Suppressor macrophage treated with lipopolysaccharide for 1 hour (primary cell): ENCODE measurements at places on chromosomes 6 and 20.

GRCh38 chr6:67199425-67199824 lies 1435.7 kb upstream of the ADGRB3 start:
- no peak for DNase-seq

DNA sequence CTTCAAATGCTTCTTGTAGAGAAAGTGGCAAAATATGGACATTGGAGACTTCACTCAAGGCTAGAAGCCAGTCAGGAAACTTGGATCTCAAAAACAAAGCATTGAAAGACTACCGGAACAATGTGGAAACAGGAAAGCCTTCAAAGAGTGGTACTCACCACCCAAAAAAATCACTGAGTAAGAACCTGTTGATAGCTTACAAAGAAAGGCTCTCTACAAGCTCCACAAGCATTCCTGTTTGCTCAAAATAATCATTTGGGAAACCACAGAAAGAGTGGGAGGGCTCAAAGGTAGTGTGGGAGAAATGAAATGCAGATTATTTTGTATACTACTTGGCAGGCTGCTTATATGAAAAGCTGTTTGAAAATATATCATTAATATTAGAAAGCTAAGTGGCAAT lies 9.5 kb upstream of the DST start:
- no peak for DNase-seq

DNA sequence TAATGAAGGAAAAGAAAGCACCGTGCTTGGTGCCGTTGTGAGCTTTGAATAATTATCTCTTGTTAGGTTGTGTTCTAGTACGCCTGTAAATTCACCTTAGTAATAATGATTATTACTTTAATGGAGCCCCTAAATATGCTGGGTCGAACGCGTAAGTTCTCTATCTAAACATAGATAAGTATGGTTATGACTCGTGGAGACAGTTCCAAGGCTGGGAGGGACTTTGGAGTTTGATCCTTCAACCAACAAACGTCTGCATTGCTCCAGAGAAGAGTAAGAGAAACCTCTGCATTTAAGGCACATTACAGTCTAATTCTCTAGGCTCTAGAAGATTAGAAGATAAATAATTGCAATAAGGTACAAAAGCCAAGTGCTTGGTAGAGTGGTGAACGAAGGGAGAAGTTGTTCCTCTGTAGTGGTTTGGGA lies 514 bp downstream of the ACOT13 start:
- DNase-seq: peak; percentile 19

GRCh38 chr20:3162080-3162611 lies 2.5 kb upstream of the FASTKD5 start:
- DNase-seq: no peak

GRCh38 chr6:20631549-20631924 lies 97.3 kb downstream of the CDKAL1 start:
- no peak for DNase-seq

DNA sequence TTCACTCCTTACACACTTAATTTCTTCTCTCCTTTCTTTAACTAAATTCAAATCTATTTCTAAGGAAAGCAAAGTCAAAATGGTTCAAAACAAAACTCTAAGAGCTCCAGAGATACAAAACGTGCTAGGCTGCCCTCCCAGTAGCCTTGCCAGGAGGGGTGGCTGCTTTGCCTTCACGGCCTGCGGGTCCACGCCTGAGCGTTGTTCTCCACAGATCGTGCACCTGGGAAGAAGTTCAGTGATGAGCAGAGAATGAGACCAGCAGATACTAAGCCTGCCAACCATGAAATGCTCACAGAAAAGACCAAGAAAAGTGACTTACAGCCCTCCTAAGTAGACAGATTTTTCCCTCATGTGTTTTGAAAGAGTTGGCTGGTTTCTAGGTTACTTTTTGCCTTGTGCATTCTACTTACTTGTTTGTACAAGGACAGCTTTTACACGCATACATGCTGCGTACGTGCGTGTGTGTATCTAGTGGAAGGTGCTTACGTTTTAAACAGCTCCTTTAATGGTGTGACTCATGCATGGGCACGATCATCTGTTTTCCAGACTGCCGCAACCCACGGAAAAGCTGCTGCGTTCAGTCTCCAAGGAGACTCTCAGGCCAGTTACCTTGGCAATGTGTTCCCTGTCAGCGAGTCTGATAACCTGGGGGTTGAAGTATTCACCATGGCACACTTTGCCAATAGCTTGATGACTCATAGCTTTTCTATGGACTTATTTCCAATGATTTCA lies 32.4 kb upstream of the PBOV1 start:
- DNase-seq: no peak

- DNase-seq: no peak
Observed at GRCh38 chr6:4567141-4567540, 209.1 kb upstream of the CDYL start.

DNA sequence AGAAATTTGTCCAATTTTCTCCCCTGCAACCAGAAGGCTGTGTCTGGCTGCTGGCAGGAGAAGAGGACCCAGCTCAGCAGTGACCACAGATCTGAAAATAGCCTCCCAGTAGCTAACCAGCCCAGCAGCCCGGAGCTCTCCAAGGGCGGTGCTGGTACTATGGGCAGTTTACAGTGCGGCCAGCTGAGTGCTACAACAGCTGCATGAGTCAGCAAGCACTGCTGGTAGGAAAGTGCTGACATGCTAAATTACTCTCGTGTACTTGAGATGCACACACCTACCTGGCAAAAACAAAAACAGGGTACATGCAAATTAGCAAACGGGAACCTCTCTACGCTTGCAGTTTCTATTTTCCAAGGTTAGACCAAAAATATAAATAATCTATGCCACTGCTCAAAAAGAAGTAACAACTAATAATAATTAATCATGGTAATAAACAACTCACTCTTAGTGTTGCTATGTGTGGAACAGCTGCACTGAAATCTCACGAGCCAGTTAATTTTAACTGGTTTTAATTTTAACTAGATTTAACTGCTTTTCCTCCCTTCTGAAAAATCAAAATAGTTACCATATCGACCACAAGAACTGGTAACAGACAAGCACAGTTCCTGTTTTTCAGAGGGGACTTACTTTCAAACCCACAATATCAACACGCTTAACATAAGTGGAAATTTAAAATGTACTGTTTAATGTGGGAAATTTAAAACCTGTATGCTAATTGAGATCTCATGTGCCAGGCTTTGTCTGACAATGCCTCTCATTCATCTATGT lies 10.8 kb downstream of the BACH2 start:
- DNase-seq: peak; percentile 90

GRCh38 chr6:85066266-85066665 lies 301.9 kb upstream of the TBX18 start:
- DNase-seq: no peak

DNA sequence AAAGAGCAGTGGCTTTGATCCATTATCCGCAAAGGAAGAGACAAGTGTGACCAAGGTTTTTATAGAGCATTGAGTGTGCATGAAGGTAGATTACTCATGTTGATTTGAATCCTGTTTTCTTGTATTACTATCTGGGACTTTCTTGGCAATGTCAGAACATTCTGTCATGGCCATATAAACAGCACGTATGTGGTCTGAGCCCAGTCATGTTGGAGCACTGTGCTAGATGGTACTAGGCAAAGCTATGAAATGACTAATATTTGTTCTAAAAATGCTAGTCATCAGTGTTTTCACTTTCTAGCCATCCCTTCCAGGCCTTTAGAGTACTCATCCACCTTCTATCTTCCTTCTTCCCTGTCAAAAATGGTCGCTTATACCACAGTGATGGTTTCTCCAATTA lies 278.6 kb upstream of the FLRT3 start:
- DNase-seq: no peak

GRCh38 chr6:12593771-12594529 lies 122.6 kb upstream of the PHACTR1 start:
- DNase-seq: no peak

DNA sequence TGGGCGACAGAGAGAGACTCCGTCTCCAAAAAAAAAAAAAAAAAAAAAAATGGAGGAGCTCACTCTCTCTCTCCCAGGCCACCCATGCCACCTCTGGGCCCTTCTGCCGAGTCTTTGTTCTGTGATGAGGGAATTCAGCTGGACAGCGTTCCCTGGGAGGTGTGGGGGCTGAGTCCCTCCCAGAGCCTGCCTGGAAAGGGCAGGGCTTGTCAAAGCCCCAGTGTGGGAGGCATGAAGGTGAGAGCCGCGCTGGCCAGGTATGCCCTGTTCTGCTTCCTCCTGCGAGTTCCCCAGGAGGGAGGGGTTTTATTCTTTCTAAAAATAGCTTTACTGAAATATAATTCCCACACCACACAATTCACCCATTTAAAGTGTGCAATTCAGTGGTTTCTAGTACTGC lies 69.6 kb downstream of the TMEM242 start:
- DNase-seq: no peak

DNA sequence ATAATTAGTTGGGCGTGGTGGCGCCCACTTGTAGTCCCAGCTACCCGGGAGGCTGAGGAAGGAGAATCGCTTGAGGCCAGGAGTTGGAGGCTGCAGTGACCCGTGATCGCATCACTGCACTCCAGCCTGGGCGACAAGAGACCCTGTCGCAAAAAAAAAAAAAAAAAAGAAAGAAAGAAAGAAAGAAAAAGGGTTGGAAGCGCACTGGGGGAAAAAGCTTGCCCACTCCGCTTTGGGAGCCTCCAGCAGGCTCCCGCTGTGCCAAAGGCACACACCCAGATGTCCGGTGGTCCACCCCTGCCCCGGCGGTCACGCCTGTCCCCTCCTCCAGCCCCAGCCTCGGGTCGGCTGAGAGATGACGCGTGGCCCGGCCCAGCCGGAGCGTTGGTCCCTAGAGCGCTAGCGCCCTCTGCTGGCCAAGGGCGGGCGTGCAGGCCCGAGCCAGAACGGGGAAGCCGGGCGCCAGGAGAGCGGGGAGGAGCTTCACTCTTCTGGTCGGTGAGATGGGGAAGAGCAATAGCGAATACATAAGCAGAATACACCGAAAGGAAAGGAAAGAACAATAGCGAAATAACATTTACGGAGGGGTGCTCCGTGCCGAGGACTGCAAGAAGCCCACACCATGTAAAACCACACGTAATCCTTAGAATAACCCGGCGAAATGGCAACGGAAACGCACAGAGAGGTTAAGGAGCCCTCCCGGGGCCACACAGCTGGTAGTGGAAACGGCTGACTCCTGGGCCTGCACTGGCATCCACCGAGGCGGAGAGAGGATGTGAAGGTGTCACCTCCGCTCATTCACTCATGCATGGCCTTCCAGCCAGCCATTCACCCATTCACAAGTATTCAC lies 41.7 kb downstream of the UBE2V1 start:
- DNase-seq: peak; percentile 94

DNA sequence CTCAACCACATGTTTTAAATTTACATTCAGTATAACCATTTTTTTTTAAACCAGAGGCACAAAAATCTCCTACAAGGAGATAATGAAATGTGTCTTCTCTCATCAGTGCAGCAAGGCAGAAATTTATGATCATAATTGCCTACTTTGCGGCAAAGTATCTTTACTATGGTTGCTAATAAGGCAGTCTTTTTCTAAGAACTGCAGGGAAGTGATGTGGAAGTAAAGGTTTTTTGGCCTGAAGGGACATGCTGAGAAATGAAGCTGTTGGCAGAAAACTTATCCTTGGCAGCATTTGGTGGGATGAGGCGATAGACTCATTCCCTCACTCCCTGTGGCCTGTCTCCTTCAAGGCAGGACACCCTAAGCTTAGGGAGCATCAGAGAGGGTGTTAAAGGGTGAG lies 48.7 kb downstream of the SCGN start:
- DNase-seq: no peak

GRCh38 chr20:22966787-22967464 lies 68.2 kb upstream of the SSTR4 start:
- no peak for DNase-seq

DNA sequence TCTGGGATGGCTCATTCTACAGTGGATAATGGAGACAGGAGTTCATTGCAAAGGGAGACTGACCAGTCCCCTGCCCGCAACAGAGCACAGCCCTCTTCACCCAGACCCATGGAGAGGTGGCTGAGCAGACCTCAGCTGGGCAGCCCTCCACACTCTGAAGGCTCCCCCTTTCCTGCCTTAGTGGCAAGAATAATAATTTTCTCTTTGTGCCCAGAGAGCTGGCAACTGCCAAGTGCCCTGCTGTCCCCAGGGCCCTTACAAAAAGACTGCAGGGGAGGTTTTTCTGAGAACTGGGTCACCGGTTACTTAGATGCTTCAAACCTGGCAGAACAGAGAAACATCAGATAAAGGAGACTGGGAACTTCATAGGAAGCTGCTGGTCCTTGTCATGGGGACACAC lies 35.4 kb upstream of the ZNFX1 start:
- DNase-seq: no peak

GRCh38 chr20:34083137-34083536 lies 28.9 kb downstream of the EIF2S2 start:
- no peak for DNase-seq

DNA sequence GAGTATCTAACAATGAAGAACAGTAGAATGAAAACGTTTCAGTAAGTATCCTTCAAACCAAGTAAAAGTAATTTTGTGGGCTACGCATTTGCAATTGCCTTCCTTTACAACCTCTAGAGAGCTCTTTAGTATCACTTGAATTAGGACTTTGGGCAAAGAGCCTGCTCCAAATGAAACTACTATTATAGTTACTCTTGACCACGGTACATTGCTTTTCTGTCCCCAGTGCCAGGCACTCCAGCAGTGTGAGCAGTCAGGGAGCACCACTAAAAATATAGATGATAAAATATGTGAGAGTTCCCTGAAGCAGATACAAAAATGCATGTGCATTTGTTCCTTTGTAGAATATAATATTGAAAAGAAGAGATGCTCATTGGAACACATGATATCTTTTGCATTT lies 450.1 kb upstream of the MANEA start:
- DNase-seq: no peak

DNA sequence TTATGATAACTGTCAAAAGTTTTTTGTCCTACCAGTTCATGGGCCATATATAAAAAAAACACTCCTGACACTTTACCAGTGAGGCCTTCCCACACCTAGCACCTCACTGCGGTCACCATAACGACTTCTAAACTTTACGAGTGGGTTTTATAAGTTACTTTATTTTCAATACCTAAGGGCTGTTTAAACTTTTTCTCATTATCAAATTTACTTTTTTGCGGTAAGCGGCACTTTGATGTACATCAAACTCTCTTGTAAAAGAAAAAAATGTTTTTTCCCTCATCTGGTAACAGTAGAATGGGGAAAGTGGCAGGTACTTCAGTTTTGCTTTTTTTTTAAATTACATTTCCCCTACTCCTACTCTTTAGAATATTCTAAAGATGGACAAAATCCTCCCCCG lies 36.2 kb downstream of the FYN start:
- DNase-seq: no peak
